ENCODE measurements at places on chromosomes 5 and 9.

DNA sequence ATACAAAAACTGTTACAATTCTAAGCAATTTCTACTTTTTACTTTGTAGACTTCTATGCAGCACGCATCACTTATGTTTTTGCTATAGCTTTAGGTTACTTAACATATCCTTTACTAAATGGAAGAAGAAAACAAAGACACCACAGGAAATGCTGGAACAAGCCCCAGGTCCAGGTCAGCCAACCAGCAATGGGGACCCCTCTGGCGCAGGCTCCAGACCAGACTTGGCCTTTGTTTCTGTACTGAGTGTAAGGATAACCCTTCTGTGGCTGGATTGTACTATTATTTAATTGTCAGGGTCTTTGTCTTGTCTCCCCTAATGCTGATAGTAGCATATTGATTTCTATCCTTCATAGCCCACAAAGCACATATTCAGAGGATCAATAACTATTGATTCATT lies 4.2 kb downstream of the SEMA4D start:
- DNase-seq = no peak

DNA sequence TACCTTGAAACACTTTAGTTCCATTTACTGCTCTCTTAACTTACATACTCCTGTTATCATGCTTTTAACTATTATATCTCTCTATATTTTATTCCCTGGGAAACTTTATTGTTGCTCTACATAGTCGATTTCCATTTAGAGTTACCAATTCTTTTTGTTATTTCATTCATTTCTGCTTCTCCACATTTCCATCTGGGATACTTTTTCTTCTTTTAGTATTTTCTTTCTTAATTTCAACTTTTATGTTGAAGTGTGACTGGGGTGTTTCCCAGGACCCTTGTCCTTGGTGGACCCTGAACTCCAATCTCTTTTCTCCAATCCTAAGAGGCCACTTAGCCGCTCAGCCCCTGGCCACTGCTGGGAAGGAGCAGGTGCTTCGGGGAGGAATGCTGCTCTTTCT lies 36.0 kb downstream of the PSD2 start:
- no peak for DNase-seq

DNA sequence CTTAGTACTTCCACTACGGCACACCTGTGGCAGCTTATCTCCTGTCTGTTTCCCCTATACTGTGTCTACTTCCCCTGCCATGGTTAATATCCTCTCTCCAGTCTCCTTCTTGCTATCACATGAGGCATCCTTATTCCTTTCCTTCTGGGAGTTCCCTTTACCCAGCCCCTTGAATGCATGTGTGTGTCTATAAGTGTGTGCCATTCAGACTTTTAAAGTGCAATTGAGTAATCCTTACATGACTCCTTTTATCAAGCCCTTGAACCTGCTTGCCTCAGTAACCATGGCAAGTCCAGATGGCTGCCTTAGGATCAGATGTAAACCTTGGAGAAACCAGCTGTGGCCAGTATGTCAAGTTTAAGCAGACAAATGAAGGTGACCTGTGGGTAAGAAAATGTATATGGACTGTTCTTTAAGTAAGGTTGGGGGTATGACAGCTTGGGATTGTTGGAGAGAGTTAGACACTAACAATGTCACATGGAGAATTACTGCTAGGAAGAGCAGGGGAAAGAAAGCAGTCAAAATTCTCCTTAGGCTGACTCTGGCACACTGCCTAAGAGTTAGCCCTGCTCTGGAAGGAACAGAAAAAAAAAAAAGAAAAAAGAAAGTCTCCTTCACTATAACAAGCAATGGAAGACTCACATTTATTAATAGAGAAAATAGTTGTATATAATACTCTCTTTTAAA lies 142.1 kb downstream of the HINT1 start:
- no peak for DNase-seq

DNA sequence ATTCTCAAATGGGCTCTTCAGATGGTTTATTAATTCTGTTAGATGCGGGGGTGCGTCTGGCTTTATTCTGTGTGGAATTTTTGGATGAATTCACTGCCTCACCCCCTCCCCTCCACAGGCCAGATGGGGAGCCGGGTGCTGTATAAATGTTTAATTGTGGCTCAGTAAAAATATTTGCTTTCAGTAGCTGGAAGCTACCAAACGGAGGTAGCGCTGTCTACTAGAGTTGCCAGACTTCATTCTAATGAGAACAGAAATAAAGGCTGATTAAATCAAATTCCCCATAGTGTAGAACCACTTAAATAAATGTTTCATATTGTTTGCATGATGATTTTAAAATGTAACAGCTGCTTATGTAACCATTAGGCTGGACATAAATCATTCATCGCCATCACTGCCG lies 34.5 kb upstream of the KCNMB1 start:
- DNase-seq = no peak

DNA sequence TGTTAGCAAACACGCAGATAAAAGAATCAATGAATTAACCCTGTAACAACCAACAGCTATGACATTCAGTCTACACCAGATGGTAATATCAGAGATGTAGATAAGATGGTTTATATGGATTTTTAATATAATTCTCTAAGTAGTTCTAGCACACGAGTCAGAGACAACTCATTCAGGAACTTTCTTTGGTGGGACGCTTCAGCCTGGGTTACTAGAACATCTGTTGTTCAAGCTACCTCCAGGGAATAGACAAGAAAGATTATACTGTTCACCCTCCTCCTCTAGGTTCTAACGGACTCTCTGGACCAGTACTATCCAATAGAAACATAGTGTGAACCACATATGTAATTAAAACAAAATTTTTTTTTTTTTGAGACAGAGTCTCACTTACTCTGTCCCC lies 73.8 kb downstream of the RAPGEF1 start:
- DNase-seq = no peak

DNA sequence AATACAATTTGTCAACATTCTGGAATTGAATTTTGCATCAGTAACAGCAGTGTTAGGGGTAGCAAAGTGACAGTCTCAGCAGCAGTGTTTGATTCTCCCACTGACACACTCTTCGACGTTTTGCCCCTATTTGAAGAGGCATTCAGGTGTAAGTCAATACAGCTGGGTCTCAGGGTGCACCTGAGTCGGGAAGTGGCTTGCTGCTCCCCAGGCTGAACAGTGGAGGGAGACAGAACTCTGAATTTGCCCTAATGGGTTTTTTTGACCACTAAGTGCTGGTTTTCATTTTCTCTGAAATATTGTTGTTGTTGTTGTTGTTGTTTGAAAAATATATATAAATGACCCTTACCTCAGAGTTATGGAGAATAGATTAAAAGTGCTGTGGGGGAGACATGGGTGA lies 223.2 kb downstream of the TLR4 start:
- DNase-seq = no peak

DNA sequence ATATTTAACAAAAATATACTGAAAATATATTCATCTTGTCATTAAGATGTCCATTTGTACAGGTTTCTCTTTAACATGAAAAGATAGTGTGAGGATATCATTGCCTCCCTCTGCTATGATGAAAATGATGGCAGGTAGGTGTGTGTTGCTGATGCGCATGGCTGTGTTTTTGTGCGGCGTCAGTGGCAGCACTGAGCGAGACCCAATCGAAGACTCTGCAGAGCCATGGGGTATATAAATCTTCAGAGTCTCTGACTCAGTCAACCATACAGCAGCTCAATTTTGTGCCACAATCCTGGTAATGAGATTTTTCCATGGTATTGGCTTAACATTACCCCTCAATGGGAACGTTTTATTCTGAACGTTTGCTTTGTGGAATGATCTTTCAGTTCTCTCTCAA lies 153.5 kb upstream of the IQGAP2 start:
- no peak for DNase-seq

- no peak for DNase-seq
These were observed 226.1 kb upstream of the PIK3R1 start for GRCh38 chr5:67989456-67989855.

GRCh38 chr5:58334035-58334434 lies 125.9 kb downstream of the PLK2 start:
- no peak for DNase-seq

DNA sequence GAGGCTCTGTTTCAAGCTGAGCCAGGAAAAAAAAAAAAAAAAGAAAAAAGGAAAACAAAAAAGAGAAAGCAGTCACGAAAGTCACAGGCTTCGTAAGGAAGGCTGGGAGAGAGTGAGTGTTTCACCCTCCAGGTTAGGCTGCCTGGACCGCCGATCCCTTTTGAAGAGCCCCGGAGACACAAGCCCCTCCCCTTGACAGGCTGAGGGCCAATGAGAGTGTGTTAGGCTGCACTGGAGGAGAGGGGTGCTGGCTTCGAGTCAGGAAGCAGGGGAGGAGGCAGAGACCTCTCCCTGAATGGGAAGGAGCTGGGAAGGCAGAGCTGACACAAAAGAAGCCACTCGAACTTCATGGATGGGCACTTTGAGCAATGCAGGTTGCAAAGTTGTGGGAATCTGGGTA lies at the start of gene NMUR2:
NMUR2 (minus strand) TSS at position 135 of the 400 bp plus-strand sequence. CDS start 166 bp downstream, outside the sequence.
- no peak for DNase-seq

DNA sequence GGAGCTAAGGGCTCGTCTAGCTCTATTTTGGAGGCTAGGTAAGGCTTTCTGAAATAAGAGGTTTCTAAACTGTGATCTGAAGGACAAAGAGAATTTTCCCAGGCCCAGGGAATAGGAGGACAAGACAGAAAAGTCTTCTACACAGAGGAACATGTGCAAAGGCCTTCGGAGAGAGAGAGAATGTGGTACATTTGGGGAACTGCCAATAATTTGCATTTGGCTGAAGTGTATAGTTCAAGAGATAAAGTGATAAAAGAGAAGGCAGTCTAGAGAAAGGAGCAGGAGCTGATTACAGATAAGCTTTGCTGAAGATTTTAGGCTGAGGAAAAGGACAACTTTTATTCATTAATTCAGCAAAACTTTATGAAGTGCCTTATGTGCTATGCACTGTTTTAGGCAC lies 214.4 kb upstream of the ELL2 start:
- DNase-seq = no peak

DNA sequence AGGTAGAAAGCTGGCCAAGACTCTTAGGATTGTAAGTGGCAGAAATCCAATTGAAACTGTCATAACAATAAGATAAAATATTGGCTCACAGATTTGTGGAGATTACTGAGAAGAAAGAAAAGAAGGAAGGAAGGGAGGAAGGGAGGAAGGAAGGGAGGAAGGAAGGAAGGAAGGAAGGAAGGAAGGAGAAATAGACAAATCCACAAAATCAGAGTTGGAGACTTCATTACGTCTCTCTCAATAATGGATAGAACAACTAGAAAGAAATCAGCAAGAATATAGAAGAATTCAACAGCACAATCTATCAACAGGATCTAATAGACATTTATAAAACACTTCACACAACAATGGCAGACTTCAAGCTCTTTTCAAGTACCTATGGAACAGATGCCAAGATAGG lies 17.9 kb upstream of the PAM start:
- no peak for DNase-seq

- DNase-seq = no peak
These were observed 17.1 kb upstream of the FBXL17 start for GRCh38 chr5:108398964-108399363.

DNA sequence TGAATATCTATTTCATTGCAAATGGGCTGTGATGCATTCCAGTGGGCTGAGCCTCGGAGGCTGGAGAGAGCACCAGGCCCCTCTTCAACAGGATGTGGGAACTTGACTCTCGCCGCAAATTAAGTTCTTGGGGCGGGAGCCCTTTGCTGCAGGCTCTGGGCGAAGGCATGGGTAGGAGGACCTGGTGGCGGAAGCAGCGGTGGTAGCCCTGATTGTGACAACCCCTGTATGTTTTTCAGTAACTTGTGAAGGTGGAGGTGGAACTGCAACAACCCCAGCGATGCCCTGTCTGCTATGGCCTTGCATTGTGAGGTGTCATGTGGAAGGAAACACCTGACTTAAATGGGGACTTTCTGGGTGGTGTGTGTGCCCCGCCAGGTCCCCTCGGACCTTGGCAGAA lies 9.4 kb downstream of the FYB1 start:
- DNase-seq = no peak

DNA sequence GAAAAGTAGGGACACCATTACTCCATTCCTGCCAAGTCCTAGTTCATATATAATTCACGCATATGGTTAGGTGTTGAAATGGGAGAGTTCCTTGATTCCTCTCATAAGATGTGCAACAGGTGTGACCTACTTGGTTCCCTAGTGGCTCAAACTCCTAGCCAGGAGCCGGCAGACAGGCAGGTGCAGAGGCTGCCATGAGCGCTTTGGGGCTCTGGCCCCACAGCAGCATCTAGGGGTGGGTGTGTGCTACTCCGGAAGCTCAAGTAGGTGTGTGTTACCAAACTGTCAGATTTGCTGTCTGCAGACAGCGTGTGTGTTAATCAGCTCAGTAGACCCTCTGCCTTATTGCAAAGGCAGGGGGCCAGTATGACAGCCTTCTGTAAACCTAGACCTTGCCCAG lies 1652.4 kb upstream of the ACO1 start:
- DNase-seq = no peak

- no peak for DNase-seq
These were observed 669.2 kb downstream of the NR2F1-AS1 start for GRCh38 chr5:92911851-92912250.

GRCh38 chr9:132670457-132671391 lies at the start of gene GTF3C4:
Gene GTF3C4, plus strand, starts transcription at chr9:132670464. Its CDS starts 135 bp downstream, at chr9:132670599.
- DNase-seq = peak; percentile 37
